ENCODE measurements at places on chromosomes 7 and 10.

GRCh38 chr10:76317078-76317477 lies 885.7 kb downstream of the LRMDA start:
- DNase-seq: no peak

- DNase-seq: no peak
Observed at GRCh38 chr7:150978126-150978789, at the start of gene KCNH2. Gene KCNH2, minus strand, starts transcription at chr7:150978321. Its CDS starts 408 bp downstream, at chr7:150977913.

DNA sequence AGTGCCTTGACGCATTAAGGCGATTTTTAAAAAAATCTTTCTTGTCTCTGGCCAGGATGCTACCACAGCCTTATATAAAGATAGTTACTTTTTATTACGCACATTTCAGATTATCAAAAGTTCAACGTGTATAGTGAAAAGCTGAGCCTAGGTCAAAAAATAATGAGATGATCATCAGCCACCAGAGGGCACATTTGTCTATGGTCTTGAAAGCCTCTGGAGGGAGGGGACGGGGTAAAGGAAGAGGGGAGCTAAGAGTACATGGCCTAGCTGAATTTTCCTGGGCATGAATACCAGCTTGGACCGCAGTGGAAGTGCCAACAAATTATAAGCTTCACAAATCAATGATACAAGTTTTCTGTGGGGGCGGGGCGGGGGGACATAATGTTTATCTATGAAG lies 285.9 kb upstream of the SMIM30 start:
- DNase-seq: no peak

DNA sequence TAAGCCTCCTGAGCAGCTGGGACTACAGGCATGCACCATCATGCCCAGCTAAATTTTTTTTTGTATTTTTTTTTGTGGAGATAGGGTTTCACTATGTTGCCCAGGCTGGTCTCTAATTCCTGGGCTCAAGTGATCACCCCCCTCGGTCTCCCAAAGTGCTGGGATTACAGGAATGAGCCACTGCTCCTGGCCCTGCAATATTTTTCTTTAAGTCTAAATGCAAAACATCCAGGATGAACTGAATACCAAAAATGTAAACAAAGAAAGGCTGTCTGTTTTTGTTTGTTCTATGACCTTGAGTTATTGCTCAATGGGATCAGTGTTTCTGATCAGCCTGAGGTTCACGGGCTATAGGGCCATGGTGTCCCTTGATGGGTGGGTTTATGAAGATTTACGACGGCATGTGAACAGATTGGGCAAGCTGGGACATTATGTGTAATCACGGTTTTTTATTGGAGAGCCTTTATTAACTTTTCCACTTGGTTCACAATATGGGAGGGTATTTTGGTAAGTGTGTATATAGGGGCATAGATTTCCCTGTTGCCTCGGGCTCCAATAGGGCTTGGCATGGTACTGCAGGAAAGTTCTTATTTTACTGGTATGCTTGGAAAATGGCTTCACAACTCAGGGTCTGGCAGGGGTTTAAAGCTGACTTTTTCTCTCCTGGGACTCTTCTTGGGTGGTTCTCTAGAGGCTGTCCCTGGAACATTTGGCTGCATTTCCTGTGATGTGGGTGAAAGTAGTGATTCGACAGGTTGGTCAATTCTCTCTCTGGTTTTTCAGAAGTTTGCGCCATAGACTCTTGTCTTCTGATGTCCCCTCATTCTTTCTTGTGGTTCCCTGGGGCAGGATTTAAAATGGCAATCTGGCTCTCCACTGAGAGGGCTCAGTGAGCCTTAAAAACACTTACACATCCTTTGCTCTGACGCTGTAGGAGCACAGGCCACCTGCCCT lies 41.6 kb downstream of the MRPS33 start:
- no peak for DNase-seq

GRCh38 chr7:151045262-151045661 lies 3.1 kb upstream of the ASIC3 start:
- DNase-seq: no peak

GRCh38 chr10:77359287-77359691 lies 278.3 kb downstream of the KCNMA1 start:
- no peak for DNase-seq

DNA sequence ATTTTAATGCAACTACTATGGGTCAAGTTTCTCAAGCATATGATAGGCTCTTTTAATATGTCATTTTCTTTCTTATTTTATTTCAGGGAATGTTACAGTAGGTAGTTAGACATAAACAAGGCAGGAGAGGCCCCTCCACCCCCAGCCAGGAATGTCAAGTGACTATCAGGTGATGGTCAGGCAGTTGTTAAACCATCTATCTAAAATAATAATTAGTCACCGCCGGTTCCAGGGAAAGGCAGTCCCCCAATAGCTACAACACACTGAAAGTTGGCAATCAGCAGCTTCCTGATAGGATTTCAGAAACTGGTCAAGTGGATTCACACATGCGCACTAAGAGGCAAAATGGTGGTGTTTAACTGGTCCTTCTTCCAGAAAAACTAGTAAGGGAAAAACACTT lies 9.3 kb downstream of the OLAH start:
- DNase-seq: no peak

DNA sequence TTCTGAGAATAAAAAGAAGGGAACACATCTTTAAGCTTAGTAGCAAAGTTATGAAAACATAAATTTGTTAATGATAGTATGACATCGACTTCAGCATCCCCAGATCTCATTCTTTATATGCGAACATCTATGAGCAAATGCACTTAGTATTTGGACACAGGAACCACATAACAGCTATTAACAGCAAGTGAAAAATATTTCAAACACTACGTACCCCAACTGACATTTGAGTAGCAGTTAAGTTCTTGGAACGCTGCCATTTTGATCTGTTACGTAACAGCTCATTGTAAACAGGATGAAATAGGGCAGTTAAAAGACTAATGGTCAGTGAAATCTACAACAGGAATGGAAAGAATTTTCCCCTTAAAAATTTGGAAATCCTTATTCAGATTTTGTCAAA lies 428.9 kb downstream of the TNS3 start:
- DNase-seq: no peak

GRCh38 chr10:71504168-71504567 lies 107.4 kb downstream of the CDH23 start:
- DNase-seq: no peak

- DNase-seq: no peak
Observed at GRCh38 chr7:37590824-37591223, 92.7 kb upstream of the GPR141 start.

DNA sequence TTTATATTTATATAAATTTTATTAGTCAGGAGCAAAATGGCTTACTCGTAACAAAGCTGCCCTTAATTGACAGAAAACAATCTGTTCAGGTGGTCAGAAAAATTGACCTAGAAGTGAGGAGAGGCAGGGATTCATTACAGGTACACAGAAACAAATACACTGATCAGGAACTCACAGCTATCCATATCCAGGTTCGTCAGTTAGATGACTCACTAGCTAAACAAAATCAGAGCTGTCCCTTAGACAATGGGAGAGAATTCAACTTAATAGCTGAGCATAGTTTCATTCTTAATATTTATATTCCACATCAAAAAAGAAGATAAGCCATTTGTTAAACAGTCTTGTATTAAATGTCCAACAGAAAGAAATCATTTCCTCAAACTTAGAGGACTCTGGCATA lies 41.7 kb downstream of the HYCC1 start:
- DNase-seq: no peak

DNA sequence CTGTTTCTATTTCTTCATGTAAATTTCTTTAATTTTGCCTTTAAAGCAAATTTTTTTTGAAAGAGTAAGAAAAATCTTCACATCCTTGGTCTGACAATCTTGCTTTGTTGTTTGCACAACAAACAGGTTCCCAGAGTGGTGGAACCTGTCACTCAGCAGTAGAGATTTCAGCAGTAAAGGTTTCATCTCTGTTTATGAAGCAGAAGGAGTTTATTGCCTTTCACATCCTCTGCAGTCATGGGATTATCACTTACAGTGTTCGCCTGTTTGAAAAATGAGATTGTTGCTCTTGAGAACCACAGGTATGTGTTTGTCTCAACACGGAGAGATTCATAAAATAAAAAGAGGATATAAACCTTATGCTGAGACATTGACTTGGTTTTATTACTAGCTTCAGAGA lies 342.6 kb downstream of the IPMK start:
- no peak for DNase-seq

- no peak for DNase-seq
Observed at GRCh38 chr10:28396331-28396730, 93.5 kb upstream of the MPP7 start.

GRCh38 chr10:50464004-50464409 lies 159.7 kb downstream of the SGMS1 start:
- DNase-seq: no peak

DNA sequence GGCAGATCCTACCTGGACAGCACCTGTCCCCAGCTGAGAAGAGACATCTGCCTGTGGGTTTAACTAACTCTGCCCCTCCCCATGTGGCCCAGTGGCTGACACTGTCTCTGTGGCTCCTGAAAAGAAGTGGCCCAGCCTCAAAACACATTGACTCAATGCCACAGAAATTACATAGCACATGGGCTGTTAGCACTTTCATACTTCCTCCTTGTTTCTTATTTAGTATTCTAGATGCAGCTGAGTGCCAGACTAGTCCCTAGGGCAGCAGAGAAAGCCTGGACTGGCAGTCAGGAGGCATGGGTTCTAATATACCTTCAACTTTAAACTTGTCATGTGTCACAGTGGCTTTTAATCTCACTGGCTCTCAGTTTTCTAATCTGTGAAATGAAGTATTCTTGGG lies 171.0 kb downstream of the TRIL start:
- no peak for DNase-seq

GRCh38 chr7:155444746-155445145 lies 13.2 kb upstream of the EN2 start:
- no peak for DNase-seq

- no peak for DNase-seq
Observed at GRCh38 chr7:44059219-44060090, 5.9 kb downstream of the PGAM2 start.

GRCh38 chr7:56033671-56034432 lies 17.4 kb downstream of the PSPH start:
- DNase-seq: peak; percentile 57

DNA sequence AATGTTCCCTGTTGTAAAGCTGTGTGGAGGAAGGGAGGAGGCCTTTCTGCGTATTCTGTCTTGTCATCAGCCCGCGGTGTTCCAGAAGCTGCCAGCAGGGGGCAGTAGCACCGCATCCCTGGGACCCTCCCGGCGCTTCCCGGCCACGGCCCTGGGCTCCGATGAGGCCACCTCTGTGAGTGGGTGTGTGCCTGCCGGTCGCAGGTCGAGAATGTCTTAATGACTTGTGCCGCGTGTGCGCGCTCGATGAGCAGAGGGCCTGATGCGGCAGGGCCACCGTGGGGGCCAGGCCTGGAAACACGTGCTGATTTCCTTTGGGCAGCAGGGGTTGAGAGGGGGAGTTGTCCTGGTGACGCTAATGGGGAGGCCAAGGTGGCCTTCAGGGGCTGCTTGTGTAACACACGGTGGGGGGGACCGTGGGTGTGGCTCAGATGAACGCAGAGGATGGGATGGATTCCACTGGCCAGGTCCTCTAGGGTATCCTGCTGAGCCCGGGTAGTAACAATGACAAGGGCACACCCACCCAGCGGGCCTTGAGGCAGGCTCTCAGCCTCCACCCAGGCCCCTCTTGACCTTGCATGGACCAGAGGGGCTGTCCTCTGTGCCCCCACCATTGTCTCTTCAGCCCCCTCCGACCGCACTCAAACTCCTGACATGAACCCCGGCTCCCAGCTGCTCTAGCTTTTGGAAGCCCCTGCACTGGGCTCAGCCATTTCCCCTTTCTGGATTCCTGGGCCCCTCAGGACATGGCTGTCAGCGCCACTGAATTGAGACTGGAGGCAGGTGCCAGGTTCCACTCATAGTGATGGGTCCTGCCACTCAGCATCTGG lies 135.9 kb upstream of the PODXL start:
- no peak for DNase-seq

DNA sequence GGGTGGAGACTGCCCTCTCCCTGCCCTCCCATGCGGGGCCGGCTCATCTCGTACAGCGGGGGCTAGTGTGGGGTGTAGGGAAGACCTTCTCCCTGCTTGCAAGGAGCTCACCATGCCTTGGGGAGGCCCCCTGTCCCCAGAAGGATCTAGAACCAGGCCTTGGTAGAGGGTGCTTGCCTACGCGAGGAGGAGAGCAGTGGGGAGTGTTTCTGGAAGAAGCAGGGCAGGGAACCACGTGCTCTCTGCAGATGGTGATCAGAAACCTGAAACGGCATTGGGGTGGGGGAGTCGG lies 2.7 kb downstream of the MAFK start:
- DNase-seq: no peak

DNA sequence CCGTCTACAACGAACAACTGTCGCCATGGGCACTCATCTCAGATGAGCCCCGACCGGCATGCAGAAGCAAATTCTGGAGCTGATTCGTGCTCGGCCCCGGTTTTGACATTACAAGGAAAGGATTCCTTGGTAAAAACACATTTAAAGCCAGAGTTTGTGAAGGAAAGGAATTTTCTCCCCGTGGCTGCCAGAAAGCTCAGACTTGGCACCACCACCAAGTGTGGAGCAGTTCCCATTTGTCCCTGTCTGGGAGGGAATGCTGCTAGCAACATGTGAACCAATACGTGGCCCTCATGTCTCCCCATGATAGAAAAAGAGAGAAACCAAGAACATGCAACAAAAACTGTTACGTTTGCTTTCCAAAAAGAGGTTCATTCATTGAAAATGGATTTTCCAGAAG lies 55.2 kb upstream of the DDC start:
- no peak for DNase-seq

DNA sequence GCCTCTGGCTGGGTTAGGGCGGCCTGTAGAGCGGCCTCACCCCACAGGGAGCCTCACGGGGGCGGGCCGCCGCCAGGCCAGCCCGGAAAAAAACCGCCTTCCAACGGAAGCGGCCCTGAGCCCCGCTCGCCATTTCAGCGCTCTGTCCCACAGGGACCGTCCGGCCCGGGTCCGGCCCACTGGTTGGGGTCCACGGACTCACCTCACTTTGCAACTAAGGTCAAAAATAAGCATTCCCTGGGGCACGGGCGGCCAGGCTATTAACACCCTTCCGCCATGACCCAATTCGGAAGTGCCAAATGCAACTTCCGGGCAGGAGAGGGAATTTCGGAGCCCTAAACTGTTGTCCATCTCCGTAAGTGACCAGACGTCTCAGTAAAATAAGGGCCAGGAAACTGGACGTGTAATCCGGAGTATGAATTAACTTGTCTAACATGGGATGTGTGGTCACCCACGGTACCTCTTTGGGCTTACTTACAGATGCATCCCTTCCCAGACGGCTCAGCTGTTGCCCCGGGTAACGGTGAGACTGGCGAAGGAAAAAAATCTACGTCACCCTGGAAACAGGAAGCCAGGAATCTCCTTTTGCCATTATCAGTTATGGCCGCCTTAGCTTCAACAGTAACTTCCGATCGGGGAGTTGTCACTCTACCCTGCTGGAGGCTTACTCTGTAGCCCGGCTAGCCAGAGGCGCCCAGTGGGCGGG lies at the start of gene BBIP1:
TSS of gene BBIP1 (minus strand) at position 538 of the 706 bp plus-strand sequence. CDS start 1,023 bp downstream, outside the sequence.
- no peak for DNase-seq

- DNase-seq: peak; percentile 36
Observed at GRCh38 chr7:55254596-55255495, 110.3 kb upstream of the LANCL2 start.

- DNase-seq: no peak
Observed at GRCh38 chr10:51935341-51935740, 235.9 kb upstream of the CSTF2T start.

GRCh38 chr7:2633538-2634266 lies 1.9 kb downstream of the TTYH3 start:
- no peak for DNase-seq

GRCh38 chr10:79331226-79331625 lies 16.0 kb upstream of the PPIF start:
- DNase-seq: no peak

GRCh38 chr10:100489396-100489795 lies 26.6 kb downstream of the WNT8B start:
- DNase-seq: no peak

GRCh38 chr10:132551093-132551807 lies 13.7 kb downstream of the INPP5A start:
- DNase-seq: no peak

Data from stimulated activated CD4-positive, alpha-beta T cell treated with anti-CD3 and anti-CD28 coated beads, Interleukin-1b, Interleukin-23, amount 100 ng/mL, for 24 hours (primary cell).